Fibroblast of skin of right biceps (primary cell): ENCODE measurements at places on chromosomes 1 and 21.

GRCh38 chr1:7719468-7720094, 51.5 kb upstream of the VAMP3 start:
- no peak for DNase-seq

- DNase-seq, result no peak
These were observed 6.6 kb upstream of the AK5 start for GRCh38 chr1:77275194-77275593.

DNA sequence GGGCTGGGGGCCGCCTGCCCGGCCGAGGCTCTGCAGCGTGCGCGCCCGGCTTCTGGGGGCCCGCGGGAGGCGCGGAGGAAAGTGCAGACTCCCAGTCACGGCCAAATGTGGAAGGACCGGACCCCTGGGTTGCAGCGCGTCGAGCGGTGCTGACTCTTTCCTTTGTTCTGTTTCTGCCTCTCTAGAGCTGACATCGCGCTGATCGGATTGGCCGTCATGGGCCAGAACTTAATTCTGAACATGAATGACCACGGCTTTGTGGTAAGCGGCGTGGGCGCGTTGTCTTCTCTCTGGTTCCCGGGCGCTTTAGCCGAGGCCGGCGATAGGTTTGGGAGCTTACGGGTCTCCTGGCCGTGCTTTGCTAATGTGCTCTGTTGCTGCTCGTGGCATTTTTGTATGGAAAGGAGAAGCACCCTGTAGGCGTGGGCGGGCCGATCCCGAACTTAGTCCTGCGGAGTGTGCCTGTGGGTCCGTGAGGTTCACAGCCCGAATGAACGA, 629 bp downstream of the PGD start:
- peak; percentile 26 for DNase-seq

DNA sequence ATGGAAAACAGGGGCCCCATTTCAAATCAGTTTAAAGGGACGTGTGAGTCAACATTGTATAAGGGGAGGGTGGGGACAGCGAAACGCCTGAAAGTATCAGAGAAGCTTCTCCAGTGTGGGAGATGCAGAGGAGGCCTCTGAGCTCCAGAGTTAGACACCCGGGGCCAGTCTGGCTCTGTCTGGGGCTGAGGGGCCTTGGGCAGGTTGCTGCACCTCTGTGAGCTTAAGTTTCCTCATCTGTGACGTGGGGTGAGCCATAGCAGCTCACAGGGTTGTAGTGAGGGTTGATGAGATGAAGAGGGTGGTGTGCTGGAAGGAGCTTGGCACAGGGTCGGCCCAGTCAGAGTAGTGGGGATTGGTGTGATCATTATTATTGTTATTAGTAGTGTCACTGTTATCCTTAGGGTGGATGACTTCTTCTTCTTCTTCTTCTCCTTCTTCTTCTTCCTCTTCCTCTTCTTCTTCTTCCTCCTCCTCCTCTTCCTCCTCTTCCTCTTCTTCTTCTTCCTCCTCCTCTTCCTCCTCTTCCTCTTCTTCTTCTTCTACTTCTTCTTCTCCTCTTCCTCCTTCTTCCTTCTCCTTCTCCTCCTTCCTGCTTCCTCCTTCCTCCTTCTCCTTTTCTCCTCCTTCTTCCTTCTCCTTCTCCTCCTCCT, 282.0 kb downstream of the PTPRU start:
- DNase-seq, result no peak

DNA sequence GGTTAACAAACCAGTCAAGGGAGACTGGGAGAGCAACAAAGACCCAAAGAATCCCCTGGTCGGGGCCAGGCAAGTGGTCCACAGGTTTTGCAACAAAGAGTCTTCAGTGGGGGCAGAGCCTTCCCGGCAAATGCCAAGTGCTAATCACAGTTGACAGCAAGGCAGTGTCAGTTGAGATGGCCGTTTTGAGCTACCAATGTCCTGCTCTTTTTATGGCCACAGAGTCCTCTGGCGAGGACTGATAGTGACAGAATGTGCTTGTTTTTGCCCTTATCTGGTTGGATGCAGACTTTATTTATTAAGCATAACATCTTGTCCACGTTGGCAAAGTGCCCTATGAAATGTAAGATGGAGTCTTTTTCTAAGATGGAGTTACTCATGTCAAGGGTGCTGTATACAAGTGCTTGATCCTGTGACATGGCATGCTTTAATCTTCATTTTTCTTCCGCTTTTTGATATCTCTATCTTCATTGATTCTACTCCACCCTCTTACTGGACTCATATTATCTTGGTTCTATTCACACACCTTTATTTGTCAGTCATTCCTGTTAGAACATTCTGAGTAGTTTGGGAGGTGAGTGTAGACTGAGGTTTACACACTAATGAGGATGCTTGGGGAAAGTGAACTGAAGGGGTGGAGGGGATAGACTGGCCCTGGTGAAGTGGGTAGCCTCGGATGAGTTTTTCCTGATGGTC, 51.8 kb downstream of the KCNK1 start:
- DNase-seq, result no peak

GRCh38 chr1:36400825-36401601, 3.3 kb upstream of the LSM10 start:
- DNase-seq, result peak; percentile 68

DNA sequence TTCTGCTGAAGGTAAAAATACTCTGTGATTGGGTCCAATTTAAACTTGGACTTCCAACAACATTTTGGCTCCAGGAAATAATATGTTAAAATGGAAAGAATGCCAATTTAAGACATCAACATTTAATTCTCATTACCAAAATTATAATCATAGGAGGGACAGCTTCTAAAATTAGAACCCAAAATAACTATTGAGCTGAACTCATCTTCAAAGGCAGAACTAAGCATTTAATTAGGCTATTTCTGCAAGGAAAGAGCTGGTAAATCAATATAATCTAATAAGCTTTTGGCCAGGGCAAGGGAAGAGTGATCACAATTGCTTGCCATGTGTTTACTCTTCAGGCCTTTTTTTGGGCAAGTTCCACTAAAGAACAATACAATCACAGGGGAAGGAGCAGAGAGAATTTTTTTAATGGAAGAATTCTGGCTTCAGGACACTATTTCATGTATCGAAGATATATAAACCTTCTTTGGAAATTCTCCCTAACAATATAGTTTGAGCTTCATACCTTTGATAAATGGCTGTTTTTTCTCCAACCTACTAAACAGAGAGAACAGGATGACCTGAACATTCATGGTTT, 133.1 kb upstream of the PTBP2 start:
- no peak for DNase-seq

DNA sequence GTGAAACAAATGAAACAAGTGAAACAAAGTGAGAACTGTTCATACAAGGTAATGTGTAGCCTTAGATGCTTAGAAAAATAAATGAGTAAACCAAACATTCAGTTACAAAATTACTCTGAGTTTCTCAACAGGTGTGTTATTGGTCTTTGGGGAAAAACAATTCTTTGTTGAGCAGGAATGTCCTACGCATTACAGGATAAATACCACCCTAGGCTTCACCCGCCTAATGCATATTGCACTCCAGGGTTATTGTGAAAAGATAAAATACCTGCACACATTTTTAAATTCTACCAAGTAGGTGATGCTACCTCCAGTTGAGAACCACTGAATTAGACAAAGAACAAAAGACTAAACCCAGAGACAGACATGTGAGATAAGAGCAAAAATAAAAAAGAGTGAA, 72.2 kb downstream of the ADAMTS1 start:
- no peak for DNase-seq

- DNase-seq, result no peak
These were observed 3.0 kb downstream of the IL22RA1 start for GRCh38 chr1:24139841-24140425.

GRCh38 chr1:91075233-91076135, 53.6 kb upstream of the ZNF644 start:
- no peak for DNase-seq

DNA sequence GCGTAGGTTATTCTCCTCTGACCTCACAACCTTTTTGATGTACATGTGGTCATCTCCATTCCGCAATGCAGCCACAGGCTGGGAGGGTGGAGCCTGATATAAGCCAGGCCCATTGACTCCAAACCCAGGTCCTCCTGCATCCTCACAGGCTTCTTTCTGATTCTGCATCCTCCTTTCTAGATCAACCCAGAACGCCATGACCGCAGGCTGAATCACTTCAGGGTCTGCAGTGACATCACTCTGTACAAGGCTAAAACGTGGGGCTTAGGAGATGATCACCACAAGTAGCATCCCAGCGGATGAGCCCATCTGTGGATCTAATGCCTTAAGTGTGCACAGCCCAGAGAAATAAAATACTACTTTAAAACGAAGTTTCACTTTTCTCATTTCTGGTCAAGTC, 16.1 kb downstream of the EBNA1BP2 start:
- DNase-seq, result peak; percentile 7

DNA sequence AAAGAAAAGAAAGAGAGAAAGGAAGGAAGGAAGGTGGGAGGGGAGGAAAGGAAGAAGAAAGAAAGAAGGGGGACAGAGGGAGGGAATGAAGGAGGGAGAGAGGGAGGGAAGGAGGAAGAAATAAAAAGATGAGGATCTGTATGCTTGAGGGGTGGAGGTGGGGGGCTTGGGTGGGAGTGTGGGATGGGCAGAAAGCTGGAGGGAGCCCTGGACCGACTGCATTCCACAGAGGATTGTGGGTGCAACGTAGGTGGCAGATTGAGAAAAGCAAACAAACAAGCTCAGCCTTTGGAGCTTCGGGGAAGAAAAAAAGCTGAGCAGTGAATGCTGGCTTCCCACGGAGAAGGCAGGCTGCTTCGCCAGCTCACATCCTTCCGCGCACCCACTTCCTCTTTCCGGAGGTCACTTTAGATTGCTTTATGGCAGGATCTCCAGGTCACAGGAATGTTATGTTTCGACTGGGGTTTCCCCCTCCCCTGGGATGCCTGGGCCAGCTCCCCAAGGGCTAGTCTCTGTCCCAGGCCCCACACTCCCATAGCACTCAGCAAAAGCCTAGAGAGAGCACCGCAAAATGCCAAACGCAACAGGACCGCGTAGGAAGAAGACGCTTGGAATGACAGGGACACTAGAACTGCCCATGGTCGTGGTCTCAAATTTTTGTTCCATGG, 20.7 kb upstream of the LGALS8 start:
- DNase-seq, result peak; percentile 63

- DNase-seq, result no peak
These were observed 211.6 kb upstream of the SAMSN1 start for GRCh38 chr21:14757533-14758327.

DNA sequence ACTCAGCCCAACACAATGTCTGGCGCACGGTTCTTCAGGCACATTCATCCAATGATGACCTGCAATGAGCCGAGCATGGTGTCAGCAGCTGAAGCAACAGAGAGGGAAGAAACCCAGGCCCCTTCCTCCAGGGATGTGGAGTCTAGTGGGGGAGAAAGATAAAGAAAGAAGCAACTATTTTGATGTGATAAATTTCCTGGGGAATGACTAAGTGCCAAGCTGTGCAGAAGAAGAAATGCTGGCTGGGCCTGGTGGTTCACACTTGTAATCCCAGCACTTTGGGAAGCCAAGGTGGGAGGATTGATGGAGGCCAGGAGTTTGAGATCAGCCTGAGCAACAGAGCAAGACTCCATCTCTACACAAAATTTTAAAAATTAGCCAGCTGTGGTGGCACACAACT, 561.8 kb downstream of the KIF26B start:
- peak; percentile 35 for DNase-seq

DNA sequence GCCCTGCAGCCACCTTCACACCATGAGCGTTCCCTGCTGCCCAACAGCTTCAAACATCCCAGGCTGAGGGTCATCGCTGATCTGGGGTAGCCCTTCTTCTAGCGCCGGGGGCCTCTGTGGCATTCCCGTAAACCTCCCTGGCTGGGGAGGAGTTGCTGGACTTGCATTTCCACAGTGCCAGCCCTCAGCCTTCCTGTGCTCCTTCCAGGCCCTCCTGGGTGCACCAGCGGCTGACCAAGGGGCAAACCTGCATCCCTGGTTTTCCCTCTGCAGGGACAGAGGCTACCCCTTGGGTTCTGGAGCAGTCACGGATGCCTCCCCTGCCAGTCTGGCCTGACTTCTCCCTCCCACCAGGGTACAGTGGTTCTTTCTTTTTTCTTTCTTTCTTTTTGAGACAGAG, 218.7 kb upstream of the TMEM51 start:
- no peak for DNase-seq

GRCh38 chr1:44519035-44519676, 114.1 kb downstream of the RNF220 start:
- no peak for DNase-seq

GRCh38 chr1:227869851-227870305, 54.4 kb downstream of the PRSS38 start:
- peak; percentile 43 for DNase-seq

DNA sequence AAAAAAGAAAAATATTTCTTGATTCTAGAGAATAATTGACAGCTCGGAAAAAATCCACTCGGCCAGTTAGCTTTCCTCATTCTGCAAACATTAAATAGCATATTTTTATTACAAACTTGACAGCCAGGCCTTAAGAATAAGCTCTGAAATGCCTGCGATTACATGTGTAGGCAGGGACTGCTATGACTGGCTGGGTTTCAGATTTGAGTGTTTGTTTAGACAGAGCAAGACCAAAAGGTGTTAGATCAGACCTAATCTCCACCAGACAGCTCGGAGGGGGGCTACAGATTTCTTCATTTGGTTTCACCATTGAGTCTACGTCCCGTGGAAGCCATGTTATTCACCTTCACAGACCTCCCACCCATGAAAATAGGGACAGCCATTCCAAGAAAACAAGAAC, 192.1 kb upstream of the ADAMTS5 start:
- no peak for DNase-seq

DNA sequence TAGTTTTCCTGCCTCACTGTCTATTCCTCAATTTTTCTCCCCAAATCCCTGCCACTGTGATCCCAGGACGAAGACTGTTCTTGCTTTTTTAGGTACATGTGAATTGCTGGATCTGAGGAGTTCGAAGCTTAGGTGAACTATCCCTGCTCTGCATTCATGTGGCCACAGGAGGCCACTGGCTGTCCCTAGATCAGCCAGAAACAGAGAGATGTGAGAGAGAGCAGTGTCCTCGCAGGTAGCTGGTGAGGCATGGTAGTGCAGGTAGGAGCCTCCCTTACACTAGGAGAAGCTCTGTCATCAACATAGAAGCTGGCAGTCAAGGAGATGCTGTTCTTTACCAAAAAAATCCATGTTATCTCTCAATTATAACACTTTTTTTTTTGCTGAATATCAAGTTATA, 71.5 kb downstream of the USP24 start:
- no peak for DNase-seq

DNA sequence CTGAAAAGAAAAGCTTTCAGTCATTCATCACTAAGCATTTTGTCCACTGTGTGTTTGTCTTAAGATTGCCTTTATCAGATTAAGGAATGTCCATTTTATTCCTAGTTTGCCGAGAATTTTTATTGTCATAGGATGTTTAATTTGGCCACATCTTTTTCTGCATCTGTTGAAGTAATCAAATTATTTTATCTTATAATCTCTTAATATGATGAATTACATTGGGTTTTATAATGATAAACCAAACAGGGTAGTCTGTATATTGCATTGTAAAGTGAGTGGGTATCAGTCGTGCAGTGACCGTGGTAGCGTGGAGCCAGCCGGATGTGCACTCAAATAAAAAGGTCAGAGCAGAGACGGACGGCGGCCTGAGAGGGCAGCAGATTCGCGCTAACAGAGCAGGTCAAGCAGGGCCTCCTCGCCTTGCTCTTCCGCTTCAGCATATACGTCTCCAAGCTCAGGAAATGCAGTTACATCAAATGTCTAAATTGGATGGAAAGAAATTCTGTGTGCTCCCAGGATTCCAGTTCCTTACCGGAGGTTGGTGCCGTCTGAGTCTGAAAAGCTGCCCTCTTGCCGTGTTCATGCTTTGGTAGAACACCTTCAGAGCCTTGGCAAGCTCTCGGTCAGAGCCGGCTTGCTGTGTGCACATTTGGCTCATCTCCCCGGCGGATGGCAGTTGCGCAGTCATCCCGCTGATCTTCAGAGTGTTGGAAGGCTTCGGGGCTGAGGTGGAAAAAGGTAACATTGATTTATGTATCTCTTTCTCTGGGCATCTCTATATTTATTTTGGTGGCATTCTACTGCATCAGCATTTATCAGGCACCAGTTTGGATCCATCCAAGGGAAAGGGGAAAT, 51.5 kb downstream of the SCCPDH start:
- DNase-seq, result no peak
